A549 treated with CORT108297 at 1 μM for 4 hours (cell line): ENCODE measurements at places on chromosomes 3 and 15. TPM values are rescaled to one million over a fixed set of nuclear protein-coding genes. Genes with fewer than 3 reads are reported as not detected.

NPAP1 gene
- not detected in 5 replicates for total RNA-seq

CACNA2D3 gene
- 0.02 to 0.09 TPM (median 0.07 TPM) in 4 of 5 replicates, not detected in the other for total RNA-seq

CELF6 gene
- 0.13 to 0.18 TPM (median 0.16 TPM) in 5 replicates for total RNA-seq

TRPM7 gene
- 22.2 to 30.2 TPM (median 23.6 TPM) in 5 replicates for total RNA-seq

MORC1 gene
- total RNA-seq: not detected in 5 replicates

NUP210 gene
- total RNA-seq: 29.5 to 42.6 TPM (median 40.7 TPM) in 5 replicates

SLC15A2 gene
- 0.07 to 0.30 TPM (median 0.08 TPM) in 5 replicates for total RNA-seq

PCOLCE2 gene
- total RNA-seq: 28.4 to 37.5 TPM (median 29.0 TPM) in 5 replicates

TNNC1 gene
- total RNA-seq: 0.92 to 1.5 TPM (median 1.2 TPM) in 5 replicates

HRH1 gene
- 7.6 to 9.0 TPM (median 8.1 TPM) in 5 replicates for total RNA-seq

GRAMD2A gene
- 0.06 TPM in 1 of 5 replicates, not detected in the others for total RNA-seq

CEP63 gene
- total RNA-seq: 11.1 to 23.7 TPM (median 13.3 TPM) in 5 replicates

IGF1R gene
- total RNA-seq: 44.0 to 72.5 TPM (median 54.4 TPM) in 5 replicates

PRR23A gene
- total RNA-seq: not detected in 5 replicates

CDHR4 gene
- 0.12 to 0.65 TPM (median 0.43 TPM) in 5 replicates for total RNA-seq

NR2F2 gene
- 23.2 to 26.3 TPM (median 24.2 TPM) in 5 replicates for total RNA-seq

CSPG4 gene
- 0.06 to 0.12 TPM (median 0.10 TPM) in 5 replicates for total RNA-seq

CFAP100 gene
- total RNA-seq: not detected in 5 replicates

CTSH gene
- 42.4 to 51.6 TPM (median 46.3 TPM) in 5 replicates for total RNA-seq

TTC21A gene
- 0.91 to 2.8 TPM (median 1.9 TPM) in 5 replicates for total RNA-seq

MOBP gene
- 0.06 to 0.07 TPM in 2 of 5 replicates, not detected in the others for total RNA-seq

CCK gene
- 1.2 to 1.9 TPM (median 1.3 TPM) in 5 replicates for total RNA-seq
